Lung microvascular endothelial cell (primary cell): ENCODE measurements at places on chromosomes 3 and 15.
A peak's percentile ranks its signal among the peaks of the same experiment; 100 is the strongest.

- no peak for DNase-seq
Measured at GRCh38 chr15:72315706-72316370, 4.1 kb downstream of the CELF6 start.

DNA sequence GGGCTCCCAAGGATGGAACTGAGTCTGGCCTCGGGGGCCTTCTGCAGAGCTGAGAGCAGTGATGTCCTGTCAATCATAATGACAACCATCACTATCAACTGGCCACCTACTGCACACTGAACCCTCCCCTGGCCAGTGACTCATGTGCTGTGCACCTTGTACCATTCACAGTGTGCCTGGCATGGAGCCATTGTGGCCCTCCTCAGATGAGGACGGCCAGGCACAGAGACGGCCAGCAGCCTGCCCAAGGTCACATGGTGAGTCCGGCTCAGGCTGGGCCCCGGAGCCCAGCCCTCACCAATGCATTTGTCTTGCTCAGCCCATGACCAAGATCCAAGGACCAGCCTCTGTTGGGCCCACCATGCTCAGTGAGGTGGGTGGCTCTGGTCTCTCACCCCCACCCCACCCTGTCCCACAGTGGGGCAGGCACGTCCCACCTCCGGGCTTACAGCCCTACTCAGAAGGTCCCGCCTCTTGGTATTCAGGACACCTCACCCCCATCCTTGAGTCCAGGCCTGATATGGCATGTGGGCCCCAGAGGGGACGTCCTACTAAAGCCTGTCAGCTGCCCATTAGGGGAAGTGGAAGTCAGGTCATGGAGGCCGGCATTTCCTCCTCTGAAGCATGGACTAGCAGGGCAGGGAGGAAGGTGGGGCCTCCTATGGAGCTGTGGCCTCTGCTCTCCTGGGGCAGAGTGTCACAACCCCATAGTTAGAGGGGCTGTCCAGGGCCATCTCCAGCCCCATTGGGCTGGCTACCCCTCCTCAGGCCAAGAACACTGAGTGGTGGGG is 35.9 kb upstream of the TMEM115 start:
- no peak for DNase-seq

- DNase-seq, result peak; percentile 85
Measured at GRCh38 chr3:149717391-149718056, 34.8 kb downstream of the COMMD2 start.

DNA sequence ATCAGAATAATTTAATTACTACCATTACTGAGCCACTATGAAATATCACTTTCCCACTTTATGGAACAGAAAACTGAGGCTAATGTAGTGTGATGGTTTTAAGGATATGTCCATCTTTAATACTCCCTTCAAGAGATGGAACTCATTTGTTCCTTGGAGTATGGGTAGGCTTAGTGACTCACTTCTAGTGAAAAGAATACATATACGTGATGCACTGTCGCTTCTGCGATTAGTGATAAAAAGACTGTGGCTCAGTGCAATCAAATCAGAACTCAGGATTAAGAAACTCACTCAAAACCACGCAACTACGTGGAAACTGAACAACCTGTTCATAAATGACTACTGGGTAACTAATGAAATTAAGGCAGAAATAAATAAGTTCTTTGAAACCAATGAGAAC is 216.6 kb downstream of the SUCLG2 start:
- no peak for DNase-seq

DNA sequence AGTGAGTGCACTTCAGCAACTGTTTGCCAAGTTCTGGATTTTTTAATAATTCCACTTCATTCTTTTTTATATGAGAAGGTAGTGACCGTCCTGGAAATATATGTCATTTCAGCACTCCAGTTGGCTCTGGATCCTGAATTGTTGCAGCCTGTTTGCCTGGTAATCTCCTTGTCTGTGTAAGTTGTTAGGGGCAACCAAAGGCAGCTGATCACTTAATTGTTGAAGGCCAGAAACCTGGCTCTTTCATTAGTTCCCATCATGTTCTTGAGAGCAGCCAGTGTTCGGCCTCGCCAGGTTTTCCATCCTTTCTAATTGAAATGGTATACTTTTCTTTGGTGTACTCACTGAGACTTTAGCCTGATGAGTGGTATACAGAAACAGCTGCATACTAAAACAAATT is 168.6 kb downstream of the SOX2 start:
- peak; percentile 8 for DNase-seq

GRCh38 chr3:14837186-14837877 is 18.6 kb downstream of the FGD5 start:
- DNase-seq, result no peak

DNA sequence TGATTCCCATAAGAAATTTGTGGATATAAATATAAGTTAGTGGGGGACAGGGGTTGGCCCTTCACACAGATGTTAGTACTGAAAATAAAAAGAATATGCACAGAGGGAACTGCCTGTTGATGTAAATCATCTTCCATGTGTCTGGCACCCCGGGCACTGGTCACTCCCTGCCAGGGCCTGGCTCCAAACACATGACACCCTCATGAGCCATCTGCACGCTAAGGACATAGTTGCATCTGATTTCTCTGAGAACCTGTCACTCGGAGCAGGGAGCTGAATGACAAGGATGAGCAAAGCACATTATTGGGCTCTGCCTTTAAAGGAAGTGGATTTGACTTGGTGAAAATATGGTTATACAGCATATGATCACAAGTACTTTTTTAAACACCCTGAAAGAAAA is 66.2 kb upstream of the TSC22D2 start:
- DNase-seq, result no peak

GRCh38 chr3:61530355-61530754 is 31.0 kb upstream of the PTPRG start:
- peak; percentile 50 for DNase-seq

DNA sequence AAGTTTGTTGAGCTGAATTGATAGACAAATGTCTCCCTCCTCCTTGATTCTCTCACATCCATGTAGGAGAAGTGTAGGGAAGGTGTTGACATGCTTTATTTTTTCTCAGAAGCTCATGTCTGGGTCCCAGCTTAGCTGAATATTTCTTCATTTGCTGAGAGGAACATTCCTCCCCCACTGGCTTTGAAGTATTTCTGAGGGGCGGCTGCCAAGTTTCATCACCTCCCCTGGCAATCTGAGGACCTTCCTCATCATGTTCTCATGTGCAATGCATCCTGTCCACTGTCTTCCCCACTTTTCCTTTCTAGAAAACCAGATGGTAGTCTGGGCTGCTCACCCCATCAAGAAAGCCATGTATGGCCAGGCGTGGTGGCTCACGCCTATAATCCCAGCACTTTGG is 168.9 kb upstream of the RGMA start:
- no peak for DNase-seq

DNA sequence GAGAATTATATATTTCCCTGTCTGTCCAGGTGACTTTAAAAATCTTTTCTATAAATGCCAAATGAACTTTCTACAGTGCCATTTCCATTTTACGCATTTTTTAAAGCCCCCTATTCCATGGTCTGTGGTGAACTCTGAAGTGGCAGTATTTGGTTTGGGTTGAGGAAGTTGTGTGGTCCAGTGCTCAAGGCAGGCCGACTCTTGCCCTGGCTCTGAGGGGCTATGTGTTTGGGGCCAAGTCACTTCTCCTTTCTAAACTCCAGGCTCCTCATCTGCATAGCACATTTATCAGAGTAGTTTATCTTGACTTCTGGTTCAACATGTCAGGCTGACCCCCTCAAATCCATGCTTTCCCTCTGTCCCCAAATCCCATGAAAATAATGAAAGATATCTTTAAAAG is 14.1 kb downstream of the TTC21A start:
- DNase-seq, result no peak

- no peak for DNase-seq
Measured at GRCh38 chr3:179455954-179456353, 4.7 kb upstream of the GNB4 start.

- DNase-seq, result no peak
Measured at GRCh38 chr3:111714305-111714704, 119.2 kb upstream of the ZBED2 start.

GRCh38 chr3:132265028-132265427 is 52.2 kb upstream of the ACP3 start:
- no peak for DNase-seq

DNA sequence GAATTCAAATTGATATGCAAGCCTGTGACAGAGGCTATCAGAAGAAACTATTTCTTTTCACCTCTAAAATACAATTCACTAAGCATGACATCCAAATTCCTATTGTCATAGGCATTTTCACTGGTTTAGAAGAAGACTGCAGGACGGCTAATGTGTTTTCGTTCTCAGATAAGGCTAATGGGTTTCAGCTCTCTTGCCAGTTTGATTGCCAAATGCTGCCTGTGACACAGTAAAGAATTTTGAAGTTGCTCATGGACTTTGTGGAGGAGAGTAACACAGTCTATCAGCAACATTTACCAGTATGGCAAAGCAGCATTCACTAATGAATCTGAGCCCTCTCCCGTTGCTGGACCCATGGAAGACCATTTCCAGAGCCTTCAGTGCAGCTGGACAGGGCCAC is 948.1 kb downstream of the FHIT start:
- no peak for DNase-seq

DNA sequence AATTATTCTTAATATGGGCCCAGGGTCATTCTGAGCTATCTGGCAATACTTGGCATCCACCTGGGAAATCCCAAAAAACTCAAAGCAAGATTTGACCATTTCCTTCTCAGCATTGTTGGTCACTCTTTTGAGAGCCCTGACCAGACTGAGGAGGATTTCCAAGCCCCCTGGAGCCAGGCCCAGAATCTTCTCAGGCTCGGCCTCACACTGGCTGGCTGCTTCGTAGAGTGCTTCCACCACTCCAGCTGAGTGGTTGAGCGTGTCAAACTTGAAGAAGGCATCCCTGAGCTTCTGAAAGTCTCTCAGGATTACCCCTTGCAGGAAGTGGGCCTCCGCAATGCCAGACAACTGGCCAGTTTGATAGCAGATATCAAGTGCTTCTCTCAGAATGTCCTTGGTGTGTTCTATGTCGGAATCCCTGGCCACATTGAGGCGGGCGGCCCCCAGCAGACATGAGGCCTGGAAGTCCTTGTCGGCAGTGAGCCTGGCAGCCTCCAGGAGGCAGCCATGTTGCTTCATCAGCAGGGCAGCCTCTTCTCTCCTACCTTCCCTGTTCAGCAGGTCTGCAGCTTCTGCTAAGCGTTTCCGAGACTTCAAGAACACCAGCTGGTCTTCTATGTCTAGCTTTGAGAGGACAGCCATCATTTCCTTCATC is 68.9 kb upstream of the DCLK3 start:
- no peak for DNase-seq

GRCh38 chr15:54839379-54839778 is 357.4 kb downstream of the RSL24D1 start:
- no peak for DNase-seq

DNA sequence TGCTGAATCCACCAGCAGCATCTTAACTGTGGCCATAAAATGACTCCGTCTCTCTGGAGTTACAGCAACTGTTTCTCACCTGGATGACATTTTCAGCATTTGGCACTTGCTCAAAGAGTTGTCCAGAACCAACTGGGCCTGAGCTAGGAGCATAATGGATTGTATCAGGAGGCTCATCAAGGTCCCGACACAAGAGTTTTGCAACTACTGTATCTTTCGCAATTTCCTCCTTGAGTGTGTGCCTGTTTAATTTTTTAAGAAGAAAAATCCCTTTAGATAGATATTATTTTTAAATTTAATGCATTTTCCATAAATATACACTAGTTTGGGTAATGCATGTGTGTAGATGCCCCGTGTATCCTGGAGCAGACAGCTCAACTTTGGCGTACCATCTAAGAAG is 44.3 kb upstream of the C3orf49 start:
- DNase-seq, result no peak

DNA sequence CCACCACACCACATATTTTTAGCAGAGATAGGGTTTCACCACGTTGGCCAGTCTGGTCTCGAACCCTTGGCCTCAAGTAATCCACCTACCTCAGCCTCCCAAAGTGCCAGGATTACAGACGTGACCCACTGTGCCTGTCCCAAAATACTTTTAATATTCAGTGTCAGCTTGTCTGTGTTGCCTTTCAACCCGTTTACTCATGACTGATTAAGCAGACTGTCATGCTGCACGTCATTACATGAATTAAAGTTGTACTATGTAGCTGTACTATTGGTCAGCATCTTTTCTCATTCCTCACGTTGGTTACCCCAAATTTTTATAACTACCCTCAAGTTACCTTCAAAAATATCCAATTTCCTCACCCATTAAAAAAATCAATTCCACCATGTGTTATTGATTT is 48.7 kb upstream of the GADL1 start:
- DNase-seq, result no peak

DNA sequence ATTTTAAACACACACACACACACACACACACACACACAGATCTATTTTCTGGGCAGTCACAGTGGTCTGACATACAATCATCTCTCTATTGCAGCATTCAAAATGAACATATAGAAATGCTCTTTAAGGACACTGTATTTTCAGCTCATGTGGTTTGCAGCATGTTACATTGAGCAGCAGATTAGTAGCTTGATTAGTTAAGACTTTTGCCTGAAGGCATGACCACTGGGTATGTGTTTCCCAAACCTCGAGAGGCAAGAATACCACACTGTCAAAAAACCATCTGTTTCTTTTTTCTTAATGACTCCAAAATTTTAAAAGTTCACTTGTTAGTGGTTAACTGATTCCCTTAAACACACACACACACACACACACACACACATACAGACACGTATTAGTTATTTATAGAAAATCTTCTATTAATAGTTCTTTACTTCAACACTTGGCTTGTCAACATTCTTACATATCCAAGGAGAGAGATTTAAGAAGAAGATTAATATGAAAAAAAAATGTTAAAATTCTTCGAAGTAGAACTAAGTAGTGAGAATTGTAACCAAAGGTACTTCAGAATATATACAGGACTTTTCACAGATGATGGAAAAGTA is 518.2 kb downstream of the CADM2 start:
- no peak for DNase-seq

DNA sequence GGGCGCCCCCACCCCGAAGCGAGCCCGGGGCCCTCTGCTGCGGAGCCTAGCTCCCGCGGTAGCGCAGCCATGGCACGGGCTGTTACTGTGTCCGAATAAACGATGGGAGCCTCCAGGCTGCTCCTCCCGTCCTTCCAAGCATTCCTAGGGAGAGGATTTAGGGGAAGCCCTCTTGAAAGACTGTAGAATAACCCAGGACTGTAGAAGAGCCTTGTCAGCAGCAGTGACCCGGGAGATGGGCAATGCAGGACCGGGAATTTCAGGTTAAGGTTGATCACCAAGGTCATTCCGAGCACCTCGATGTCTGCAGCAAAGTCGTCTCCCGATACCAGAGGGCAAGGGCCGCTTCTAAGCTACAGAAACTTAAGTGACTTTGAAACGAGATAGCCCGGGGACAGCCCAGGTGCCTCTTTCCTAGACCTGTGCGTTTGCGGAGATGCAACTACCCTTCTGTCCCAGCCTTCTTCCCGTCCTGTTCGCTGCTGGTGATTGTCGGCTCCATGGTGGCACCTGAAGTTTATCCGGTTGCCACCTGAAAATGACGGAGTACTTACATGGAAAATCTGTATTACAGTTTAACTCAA is 753 bp upstream of the MYO5A start:
- no peak for DNase-seq

GRCh38 chr3:46990573-46991374 is 11.3 kb downstream of the NBEAL2 start:
- DNase-seq, result peak; percentile 36
